ENCODE measurements at places on chromosomes 11 and 22.

DNA sequence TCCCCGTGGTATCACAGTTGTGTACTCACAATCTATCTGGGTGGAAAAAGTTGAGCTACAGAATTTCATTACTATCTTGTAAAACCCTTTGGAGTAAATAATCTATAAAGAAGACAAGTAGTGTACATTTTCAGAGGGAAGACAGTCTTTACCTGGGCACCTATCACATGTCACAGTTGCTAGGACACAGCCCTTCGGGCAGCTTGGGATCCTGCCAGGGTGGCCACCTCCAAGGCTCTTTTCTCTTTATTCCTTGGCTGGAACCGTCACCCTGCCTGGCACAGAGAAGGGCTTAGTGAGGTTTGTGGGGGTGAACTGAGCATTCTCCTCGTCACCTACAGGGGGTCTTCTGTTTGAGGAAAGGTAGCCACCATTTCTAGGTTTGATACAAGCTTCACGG is 23.6 kb downstream of the LRRC74B start:
- no peak for DNase-seq

GRCh38 chr11:61730240-61730994 is 22.0 kb upstream of the MYRF start:
- DNase-seq: no peak

- no peak for DNase-seq
These were observed 43.3 kb upstream of the ADORA2A start for GRCh38 chr22:24384131-24384530.

- DNase-seq: no peak
These were observed 73.3 kb downstream of the ENTHD1 start for GRCh38 chr22:39820256-39820655.

GRCh38 chr11:34640050-34640923 is 19.4 kb downstream of the EHF start:
- DNase-seq: no peak

DNA sequence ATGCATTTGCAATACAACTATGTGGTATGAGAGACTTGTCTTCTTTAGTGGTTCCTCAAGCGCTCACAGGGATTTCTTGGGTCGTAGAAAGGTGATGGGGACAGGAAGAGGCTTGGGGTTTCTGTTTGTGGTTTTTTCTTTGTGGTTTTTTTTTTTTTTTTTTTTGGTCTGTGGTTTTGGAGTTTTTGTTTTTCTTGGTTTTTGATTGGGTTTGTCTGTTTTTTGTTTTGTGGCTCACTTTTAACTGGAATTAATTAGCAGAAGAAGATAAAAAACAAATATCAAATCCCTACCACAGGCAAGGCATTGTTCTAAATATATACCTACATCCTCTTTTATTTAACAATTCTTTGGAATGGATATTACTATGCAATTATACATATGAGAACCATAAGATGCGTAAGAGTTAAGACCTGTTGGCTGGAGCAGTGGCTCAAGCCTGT is 5.5 kb downstream of the TTC28 start:
- DNase-seq: no peak

DNA sequence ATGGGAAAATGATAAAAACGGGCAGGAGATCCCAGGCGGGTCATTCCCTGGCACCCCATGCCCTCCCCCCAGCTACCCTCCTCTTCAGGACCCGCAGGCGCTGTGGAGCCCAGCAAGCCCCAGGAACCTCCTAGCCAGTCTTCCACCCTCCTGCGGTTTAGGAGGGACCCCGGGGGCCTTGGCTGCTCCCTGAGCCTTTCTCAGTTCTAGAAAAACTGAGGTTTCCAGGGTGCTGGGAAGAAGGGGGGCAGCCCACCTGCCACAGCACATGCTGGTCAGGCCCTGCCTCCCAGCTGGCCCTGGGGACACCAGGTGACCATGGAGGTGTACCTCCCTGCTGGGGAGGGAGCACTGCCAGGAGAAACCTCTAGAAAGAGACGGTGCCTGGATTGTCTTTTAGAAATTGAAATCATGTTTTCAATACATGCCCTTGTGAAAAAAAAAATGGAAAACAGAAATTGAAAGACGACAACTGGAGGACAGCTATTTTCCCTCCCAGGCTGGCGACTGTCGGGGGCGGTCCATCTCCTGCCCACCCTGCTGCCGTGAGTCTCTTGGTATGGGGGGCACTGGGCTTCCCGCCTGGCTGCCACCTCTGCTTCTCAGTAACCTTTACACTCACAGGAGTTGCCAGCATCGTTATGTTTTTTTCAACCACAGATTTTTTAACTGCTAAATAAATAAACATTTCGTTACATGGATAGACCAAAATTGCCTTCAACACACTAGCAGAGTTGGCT is 398.5 kb downstream of the TBC1D22A start:
- no peak for DNase-seq

DNA sequence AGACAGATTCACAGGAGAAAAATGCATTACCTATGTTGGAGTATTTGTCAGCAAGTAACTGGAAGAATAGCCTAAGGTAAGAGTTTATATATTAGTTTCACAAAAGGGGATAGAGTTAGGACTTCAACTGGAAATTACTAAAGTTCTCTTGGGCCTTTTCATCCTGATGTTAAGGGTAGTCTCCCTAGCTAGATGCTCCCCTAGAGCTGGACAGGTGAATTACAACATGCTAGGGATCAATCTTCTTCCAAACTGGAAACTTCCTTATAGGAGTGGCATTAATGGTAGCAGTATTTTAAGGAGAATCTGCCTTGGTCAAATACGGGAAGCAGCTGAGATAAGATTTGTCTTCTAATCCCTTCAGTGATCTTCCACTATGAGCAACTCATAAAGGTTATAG is 632.8 kb upstream of the RAG2 start:
- no peak for DNase-seq

DNA sequence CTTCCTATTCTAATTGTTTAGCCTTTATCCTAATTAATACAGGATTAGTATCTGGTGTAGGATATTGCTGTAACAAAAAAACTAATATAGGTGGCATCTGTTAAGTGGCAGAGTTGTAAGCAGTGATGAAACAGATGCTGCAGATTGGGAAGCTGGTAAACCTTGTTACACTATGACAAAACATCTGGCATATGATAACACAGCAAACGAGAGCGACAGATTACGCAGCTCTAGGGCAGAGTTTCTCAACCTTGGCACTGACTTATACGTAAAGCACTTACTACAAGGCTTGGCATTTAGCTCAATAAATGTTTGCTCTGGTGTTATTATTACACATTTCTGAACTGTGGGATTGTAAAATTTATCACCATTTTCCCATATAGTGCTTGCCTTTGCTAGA is 137.0 kb downstream of the ATG16L2 start:
- DNase-seq: no peak

DNA sequence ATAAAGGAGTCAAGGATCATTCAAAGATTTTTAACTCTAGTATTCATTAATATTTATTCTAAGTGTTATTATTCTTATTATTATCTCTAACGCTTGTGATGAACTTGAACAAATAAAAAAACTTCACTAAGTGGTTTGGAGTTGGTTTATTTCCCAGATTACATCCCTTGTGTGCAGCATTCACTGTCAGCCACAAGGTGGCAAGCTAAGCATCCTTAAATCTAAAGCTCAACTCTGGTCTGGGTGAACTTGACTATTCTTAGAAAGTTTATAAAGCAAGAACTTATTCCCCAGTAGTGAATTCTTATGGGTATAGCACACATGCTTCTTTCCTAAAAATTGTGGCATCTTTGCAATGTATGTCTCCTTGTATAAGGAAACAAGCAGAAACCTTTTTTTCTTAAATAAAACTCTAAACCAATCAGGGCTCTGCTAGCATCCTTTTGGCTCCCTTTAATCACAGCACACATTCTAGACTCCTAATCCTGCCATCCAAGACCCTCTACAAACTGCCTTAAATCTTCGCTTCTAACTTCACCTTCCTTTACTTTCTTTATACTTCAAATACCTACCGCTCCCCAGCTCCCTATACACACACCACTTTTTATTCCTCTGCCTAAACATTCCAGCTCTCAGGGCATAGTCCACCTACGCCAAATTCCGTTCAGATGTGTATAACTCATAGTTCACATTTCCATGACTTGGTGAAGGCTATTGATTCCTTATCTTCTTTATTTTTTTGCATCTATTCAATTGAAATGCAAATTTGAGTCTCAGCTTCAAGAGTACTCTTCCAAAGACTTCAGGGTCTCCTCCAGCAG is 1068.8 kb downstream of the DLG2 start:
- DNase-seq: no peak

DNA sequence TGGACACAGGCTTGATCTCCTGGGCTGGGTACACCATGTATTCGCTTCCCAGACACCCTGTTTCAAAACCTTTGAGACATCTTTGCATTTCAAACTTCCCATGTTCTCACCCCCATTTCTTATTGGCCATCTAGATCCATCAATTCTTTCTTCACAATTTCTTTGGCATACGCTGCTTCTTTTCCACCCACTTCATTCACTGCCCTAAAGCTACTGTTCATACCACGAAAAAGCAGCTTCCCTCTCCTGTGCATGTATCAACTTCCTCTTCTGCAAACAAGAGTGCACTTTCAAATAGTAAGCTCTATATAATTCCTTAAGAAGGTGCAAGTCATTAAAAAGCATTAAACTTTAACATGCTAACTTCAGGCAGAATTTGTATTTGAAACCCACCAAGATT is 21.4 kb downstream of the UVRAG start:
- DNase-seq: no peak

GRCh38 chr11:112626731-112627130 is 334.5 kb upstream of the NCAM1 start:
- no peak for DNase-seq

DNA sequence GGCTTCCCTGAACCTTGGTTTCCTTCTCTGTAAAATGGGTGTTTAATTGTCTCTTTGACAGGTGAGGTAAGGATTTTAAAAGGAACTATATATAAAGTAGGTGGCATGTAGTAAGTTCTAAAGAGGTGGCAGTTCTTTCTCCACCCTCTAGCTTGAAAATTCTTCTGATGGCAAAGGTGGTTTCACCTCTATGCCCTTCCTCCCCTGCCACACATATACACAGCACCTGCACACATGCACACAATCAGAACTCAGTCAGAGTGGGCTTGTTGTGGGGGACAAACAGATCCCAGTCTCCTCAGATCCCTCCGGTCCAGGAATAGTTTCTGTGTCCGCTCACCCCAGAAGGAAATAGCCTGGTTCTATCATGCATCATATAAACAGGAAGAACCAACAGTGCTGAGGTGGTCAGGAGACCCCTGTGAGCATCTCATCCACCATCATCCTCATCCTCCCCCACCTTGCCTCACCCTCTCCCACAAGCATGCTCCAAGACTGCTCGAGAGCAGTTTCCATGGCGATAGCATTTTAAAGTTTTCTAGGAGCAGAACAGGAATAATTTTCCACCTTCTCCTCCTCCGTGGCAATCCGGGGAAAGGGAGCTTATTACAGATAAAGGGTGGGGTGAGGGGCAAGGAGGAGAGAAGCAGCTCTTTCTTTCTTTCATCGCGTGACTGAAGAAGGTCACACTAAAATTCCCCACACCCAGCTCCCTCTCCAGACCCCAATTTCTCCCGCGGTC is 123.6 kb downstream of the CHST1 start:
- no peak for DNase-seq

DNA sequence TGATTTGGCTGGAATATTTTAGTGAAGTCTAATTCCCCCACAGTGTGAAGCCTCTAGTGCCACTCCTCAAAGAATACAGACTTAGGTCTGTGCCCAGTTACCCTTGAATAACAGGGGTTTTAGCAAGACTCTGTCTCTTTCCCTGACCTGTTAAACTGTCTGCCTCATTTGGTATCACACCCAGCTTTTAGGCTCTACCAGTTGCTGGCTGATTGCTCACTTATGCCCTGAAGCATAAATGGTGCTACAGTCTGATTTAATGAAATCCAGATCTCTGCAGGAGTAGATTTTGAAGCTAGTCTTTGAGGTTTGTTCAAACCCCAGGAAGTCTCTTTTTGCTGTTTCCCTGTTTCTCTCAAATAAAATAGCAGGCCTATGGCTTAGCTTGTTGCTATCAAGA is 45.2 kb upstream of the LIPT2 start:
- no peak for DNase-seq

DNA sequence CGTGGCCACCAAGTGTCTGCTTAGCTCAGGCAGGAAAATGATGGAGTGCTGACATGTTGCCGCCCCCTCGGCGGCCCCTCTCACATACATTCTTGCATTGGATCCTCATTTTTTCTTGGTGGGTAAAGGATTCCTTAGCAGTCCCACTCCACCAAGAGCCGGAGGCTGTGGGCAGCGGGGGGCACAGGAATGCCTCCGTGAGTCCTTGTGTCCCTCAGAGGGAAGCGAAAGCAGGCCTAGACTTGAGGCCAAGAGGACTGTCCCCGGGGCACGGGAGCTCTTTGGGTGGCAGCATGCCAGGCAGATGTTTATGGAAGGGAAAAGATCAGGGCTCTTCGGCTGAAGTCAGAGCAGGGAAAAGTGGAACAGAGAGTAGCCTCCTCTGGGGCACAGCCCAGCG is 21.6 kb downstream of the LRFN4 start:
- no peak for DNase-seq
